ENCODE measurements at places on chromosomes 4 and X.

DNA sequence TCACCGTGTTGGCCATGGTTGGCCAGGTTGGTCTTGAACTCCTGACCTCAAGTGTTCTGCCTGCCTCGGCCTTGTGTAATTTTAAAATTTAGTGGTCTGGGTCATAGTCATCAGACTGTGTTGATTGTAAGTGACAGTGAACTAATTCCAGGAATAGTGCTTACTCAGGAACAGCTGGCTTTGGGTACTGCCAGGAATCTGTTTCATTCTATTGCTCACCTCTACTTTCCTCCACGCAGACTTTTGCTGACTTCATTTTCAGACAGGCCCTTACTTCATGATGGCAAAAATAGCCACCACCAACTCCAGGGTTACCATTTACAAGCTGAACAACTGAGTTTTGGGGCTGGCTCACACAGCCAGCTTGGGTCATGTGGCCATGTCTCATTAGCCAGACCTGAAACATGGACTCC is 54.6 kb downstream of the FNIP2 start:
- DNase-seq, result no peak

- peak; percentile 64 for DNase-seq
These were observed 3.4 kb downstream of the GALNT7 start for GRCh38 chr4:173171987-173172386.

DNA sequence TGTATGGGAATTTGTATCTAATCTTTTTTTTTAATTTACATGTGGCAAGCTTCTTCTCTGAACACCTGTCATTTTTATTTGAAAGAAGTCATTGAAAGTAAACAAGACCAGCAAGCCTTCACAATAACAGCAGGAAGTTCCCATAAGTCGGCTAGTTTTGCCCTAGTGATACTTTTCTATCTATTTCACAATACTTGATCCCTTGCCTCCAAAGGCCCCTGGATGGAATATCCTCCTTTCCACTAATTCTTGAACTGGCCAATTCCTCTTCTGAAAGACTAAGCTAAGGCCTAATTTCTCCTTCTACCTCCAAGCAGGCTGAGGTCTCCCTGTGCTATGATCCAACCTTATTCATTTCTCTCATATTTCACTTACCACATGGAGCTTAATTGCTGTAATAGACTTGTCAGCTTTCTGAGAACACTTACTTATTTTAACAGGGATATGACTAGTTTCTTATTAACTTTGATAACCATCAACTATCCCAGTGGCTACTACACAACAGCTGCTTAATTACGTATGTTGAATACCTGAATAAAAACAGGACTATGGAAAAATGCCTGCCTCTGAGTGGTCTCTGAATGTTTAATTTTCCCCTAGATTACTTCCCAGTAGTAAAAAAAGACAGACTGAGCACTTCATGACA is 194.2 kb downstream of the MAD2L1 start:
- no peak for DNase-seq

GRCh38 chr4:53424280-53424679 is 46.8 kb downstream of the FIP1L1 start:
- no peak for DNase-seq

DNA sequence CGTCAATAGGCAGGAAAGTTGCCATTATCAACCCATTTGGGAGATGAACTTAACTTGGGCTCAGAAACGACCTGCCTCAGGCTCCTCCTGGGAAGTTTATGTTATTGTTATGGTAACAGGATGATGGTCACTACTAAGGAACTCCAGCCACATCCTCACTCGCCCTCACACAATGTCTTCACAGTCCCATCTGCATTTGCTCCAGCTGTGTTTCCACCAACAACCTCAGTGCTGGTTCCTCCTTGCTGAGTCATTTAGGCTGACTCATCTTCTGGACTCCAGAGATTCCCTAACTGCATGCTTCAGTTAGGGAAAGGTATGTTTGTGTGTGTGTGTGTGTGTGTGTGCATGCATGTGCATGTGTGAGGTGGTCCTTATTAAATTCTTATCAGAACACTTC is 293.4 kb upstream of the BOD1L1 start:
- peak; percentile 33 for DNase-seq

DNA sequence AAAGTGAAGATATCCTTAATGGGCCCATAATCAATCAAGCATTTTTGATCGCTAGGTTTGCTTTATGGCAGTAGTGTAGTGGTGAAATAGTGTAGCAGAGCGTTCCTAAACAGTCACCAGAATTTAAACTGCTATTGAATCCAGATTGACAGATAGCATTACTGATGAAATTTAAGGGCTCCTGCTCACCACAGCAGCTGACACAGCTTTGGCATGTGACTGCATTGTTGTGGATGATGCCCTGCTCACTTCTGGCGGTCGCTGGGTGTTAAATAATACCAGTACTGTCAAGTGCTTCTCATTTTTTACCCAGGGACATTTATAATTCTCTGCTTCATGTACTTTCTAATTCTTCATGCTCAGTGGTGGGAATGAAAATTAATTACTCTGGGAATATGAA is 102.0 kb upstream of the ARHGAP24 start:
- DNase-seq, result no peak

DNA sequence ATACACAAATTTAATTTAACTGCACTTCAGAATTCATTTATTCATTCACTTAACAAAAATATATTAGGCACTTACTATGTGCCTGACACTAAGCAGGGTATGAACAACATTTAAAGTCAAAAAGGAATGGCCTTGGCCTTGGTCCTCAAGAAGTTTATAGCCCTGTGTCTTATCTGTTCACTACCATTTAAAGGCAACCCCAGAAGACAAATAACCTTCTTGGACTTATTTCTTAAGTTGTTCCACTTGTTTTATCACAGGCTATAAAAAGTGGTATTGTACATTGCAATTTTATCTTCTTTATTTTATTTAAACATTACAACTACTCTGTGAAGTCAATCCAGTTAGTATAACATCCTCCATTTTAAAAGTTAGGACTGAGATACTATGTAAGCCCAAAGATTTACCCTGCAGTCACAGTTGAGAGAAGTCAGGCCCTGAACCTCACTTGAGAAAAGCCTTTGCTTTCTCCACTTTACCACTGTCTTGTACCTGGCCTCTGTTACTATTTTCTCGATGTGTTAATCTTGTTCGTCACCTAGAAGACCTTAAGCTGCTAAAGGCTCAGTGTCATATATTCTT is 305.6 kb upstream of the DIPK2B start:
- DNase-seq, result no peak

GRCh38 chr4:7322166-7322991 is 112.4 kb downstream of the PSAPL1 start:
- no peak for DNase-seq

DNA sequence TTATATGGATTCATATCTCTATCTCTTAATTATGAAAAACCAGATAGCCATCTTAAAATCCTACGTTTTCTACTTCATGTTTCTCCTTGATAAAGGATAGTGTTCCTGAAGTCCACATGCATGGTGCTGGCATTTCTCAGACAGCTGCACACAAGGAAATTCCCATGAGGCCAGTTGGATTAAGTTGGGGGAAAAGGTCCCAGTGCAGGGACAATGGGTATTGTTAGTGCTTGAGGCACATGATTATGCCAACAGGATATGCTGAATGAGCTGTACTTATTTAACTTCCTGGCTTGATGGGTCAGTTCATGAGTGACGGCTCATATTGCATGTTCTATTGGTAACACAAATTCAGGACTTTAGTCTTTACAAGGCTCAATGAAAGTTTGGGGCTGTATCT is 913.9 kb upstream of the NDST4 start:
- no peak for DNase-seq

- no peak for DNase-seq
These were observed 28.7 kb upstream of the BMP2K start for GRCh38 chr4:78747475-78747922.

DNA sequence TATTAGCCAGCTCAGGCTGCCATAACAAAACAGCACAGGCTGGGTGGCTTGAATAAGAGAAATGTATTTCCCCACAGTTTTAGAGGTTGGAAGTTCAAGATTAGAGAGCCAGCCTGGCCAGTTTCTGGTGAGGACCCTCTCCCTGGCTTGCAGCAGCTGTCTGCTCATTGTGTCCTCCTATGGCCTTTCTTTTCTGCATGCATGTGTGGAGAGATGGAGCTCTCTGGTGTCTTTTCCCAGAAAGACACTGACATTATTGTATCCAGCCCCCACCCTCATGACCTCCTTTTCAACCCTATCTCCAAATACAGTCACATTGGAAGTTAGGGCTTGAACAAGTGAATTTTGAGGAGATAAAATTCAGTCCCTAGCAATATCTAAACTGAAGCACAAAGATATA is 263.8 kb upstream of the PABPC4L start:
- no peak for DNase-seq

DNA sequence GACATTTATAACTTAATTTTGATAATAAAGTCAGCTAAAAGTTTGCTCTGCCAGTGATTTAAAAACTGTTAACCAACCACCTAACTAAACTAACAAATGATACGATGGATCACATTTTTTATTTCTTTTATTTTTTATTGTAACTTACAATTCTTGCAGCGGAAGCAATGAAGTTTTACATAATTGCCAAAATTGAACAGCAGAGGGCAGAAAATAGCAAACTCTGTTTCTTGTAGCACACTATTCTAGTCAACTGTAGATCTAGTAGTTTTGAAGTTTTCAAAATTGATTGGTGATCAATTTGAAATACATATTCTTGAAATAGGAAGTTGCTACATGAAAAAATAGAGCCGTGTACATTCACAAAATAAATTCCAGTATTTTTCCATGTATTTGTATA is 2.8 kb upstream of the GRIA2 start:
- DNase-seq, result peak; percentile 48

DNA sequence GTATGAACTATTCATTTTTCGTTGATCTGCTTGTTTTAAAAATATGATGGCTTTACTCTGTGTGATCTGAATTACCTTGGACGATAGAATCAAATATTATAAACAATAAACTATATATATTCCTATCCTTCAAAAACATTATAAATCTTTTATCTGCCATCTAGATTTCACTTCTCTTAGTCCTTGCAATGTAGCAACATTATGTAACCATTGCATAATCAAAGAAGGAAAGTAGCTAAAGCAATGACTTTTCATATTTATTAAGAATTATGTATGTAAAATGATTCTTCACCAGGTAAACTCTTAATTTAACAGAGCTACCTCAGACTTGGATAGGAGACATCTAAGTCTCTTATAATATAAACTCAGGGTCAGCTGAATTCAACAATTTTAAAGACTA is 210.5 kb downstream of the ADAMTS3 start:
- DNase-seq, result peak; percentile 8

GRCh38 chr4:153038623-153039311 is 102.6 kb downstream of the FHDC1 start:
- no peak for DNase-seq

DNA sequence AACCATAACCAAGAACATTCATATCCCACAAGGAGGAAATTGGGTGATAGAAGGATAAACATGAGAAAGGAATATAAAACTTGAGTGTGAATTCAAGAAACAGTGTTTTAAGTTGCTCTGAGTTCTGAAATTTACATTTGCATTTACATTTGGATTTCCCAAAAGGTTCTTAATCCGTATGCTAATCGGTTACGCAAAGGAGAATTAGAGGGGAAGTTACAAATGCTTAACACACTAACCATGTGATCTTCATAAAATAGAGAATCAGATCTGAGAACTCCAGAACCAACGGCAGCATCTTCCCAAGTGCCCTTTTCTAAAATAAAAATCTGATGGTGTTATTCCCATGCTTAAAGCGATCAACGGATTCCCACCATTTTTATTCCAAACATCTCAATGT is 48.0 kb downstream of the PROM1 start:
- DNase-seq, result no peak

DNA sequence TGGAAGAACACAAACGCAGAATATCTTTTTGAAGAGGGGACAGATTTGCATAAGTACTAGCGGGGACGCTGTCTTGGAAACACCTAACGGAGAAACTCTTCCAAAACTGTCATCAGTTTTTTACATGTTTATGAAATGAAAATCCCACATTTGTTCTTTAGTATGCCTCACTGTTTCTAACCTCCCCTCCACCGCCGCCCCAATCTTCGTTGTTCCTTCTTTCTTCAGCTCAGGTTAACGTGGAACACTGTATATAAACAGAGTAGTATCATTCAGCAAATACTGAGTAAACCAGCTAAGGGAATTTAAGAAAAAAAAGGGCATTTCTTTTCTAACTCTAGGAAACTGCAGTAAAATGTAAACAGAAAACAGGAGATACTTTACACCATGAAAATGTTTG is 2345.6 kb downstream of the PCDH7 start:
- no peak for DNase-seq

DNA sequence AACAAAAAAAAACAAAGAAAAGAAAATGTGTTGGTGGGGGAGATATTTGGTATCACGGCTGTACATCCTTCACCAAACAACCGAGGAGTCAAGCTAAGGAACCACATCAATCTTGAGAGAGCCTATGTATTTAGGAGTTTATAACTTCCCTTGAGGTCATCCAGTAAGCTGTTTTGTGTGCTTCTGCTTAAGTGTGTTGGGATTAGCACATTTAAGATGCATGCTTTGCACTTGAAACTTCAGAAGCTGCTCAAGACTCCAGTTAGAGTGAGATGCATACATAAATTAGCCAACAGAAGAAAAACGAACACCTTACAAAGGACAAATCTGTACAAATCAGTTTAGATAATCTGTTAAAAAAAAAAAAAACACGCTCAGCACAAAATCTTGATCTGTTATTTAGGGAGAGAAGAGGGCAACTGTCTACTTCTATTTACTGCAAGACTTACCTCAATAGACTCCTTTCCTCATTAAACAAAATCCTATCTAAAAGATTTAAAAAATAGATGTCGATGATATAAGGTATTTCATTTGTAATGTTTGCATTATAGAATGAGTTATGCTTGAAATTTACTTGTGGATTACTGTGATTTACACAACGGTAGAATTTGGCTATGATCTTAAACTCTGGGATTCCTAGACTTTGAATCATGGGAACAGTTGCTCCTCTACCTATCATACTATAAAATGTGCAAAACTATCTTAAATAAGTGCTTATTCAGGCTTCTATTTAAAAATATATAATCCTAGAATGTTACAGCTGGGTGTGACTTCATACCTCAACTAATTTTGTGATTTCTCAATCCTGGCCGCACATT is 53.8 kb upstream of the NAP1L5 start:
- DNase-seq, result no peak

DNA sequence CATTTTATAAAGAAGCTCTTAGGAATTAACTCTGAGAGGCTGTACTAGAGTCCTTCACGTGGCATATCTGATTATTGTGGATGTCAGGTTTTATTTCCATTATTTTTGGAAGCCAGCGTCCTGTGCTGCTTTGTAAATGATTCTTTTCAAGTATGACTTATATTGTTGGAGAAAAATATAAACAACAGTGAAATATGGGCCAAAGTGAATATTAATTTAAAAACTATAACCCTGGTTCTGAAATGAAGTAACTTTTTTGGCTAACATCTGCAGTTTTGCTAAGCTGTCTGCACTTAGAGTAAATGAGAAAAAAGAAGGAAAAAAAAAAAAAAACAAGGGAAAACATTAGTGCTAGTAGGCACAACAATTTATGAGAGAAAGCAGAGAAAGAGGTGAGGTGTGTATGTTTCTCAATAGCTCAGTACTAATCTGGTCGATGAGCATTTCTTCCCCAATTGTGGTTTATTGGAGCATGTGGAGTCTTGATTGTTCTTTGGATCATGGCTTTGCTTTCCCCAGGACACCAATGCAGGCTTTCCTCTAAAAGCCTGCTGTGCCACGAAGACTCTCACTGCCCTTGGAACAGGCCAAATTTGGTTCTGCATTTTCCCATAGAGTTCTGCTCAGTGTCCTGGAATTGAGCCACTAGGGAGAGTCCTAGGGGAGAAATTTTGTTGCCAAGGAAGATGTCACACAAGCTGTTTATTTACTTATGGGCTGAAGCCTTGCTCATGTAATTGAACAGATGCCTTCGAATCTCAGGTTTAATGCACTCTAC is 273.3 kb downstream of the DKK2 start:
- no peak for DNase-seq
